ENCODE measurements at places on chromosomes 4 and X.

DNA sequence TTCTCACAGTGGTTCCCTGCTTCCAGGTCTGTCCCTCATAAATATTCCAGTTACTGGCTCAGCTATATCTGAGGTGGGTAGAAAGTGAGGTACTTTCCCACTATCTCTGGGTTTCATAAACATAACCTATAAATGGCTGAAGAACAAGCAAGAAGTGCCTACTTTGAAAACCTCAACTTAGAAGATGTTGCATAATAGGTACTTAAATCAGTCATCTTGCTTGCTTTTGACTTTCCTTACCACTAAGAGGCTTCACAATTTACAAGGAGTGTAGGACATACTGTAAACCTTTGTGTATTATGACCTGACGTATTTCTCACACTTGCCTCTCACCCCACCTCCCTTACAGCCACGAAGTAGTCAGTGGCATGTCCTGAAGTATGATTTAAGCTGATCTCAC, 145.9 kb downstream of the PCDH19 start:
- DNase-seq, result no peak

- DNase-seq, result no peak
Measured at GRCh38 chrX:5971300-5971699, 257.4 kb downstream of the NLGN4X start.

DNA sequence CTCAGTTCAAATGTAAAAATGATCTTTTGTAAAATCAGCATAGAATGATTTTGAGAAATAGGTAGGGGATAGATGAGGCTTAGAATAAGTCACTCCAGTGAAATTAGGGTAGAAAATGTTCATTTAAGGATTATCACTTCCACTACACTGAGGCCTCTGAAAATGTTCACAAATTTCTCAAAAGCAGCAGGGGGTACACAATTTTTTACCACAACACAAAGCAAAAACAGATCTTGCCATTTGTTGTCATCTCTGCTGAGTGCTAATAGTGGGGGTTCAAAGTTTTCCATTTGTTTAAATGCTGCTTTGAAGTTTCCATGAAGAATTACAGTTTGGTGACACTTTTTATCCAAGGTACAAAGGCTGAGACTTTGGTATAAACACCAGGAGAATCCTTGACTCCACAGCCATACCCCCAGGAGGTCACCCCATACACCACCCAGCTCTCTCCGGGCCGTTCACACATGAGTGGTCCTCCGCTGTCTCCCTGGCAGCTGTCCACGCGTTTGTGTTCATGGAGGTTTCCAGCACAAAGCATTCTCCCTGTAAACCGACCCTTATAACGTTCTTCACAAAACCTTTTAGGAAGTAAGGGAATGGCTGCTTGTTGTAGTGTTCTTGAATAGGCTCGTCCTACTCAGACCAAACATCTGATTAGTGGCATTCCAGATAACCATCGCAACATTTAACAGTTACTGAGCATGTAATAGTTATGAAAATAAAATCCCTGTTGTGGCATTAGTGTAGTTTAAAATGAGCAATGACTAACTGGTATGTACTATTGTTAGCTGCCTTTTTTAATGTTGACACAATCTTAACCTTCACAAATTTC, 71.0 kb downstream of the PRSS12 start:
- DNase-seq, result no peak

- DNase-seq, result no peak
Measured at GRCh38 chrX:85992811-85993229, 54.5 kb downstream of the CHM start.

DNA sequence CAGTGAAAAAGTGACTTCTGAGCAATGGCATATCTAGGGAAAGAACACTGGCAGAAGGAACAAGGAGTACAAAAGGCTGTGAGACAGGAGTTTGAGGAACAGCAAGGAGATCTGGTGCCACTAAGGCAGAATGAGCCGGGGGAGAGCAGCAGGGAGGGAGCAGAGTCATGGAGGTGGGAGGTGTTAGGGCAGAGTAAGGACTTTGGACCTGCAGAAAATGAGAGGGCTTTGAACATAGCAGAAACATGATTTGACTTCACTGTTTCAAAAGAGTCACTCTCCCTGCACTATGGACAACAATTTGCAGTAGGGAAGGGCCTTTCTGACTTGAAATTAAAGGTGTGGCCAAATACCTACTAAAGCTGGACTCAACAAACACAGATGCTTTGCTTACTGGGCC, 356.2 kb downstream of the ADGRL3 start:
- DNase-seq, result no peak

DNA sequence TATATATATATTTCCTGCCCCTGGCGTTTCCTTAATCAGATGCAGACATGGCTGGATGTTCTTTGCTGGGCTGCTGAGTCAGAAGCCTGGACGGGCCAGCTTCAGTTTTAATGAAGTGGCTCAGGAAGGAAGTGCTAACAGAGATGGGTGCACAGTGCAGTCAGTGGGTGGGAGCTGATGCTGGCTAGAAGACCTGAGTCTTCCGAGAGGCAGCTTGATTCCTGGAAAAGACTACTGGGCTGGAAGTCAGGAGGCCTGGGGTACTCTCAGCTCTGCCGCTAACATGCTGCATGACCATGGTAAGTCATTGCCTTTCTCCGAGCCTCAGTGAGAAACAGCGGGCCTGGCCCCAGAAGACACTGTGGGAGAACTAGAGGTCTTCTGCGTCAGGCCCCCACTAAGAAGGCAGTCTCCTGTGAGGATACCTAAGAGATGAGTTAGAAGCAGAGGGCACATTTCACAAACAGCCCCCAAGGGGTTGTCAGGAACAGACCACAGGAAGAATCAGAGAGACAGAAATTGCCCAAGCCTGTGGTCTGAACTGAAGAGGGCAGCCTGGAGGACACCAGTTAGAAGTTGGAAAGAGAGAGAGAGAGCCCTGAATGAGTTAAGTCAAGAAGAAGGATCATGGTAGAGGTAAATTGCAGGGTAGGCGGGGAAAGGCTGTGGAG, 8.3 kb upstream of the CD40LG start:
- DNase-seq, result no peak

DNA sequence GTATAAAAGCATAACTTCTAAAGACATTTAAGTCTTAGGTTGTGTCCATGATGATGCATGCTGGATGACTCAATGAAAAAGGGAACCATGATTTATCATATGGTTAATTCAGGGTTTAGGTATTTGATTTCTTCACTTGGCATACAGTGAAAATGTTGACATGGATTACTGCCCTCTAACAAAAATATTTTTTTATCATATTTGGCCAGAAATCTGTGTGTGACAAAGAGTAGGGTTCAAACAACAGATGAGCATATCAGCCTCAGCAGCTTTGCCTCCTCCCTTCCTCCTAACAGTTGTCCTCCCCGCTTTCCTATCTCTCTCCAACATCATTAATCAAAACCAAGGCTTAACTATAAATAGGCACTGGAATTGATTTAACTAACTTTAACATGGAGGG, 46.3 kb downstream of the ARHGAP6 start:
- DNase-seq, result no peak

DNA sequence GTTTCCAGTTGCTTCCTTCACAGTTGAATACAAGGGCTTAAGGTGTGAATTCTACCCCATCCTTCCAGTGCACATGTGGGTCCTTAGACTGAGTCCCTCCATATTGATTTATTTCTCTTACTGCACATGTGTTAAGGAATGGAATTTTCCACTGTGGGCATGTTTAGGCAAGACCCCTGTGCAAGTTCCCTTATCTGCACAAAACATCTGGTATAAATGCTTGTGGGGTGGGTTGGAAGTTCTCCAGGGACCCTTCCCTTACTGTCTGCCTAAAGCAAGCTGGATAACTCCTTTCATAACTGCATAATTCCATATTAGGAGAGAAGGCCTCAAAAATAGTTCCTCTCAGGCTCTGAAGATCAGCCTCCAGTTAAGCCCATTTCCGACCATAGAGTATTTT, 570.9 kb downstream of the ADGRL3 start:
- DNase-seq, result no peak
